ENCODE measurements at places on chromosomes 12 and 14. TPM values are rescaled to one million over a fixed set of nuclear protein-coding genes. Genes with fewer than 3 reads are reported as not detected.

- DNase-seq = no peak
These were observed 109.2 kb downstream of the ATXN7L3B start for GRCh38 chr12:74646831-74647230.

DNA sequence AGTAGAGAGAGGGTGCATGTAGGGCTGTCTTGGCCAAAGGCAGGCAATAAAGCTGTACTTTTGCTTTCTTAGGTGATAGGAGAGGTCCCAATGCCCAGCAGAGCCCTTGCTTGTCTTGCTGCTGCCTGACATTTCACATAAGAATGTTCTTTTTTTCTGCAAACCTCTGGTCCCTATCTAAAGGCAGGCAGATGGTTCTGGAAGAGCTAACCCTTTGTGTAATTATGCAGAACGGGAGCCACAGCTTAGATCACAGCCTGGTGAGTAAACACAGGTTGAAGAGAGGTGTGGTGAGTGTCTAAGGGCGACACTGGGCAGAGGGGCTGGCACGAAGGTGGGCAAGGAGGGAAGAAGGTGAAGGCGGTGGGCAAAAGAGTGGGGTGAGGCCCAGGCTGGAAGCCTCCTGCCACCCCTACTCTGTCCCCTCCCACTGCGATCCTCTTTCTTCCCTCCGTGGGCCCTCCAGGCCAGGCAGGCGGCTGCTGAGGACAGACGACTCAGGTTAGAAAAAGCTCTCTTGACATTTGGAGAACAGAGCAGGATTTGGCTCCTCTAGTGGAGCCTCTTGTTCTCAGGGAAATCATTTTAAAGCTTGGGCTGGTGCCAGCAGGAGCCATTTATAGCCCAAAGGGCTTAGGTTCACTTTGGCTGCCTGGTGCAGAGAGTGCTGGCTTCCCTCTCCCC is 42.8 kb downstream of the PRMT8 start:
- DNase-seq = no peak

The CACNA1C gene
- total RNA-seq = 3.8 TPM

DNA sequence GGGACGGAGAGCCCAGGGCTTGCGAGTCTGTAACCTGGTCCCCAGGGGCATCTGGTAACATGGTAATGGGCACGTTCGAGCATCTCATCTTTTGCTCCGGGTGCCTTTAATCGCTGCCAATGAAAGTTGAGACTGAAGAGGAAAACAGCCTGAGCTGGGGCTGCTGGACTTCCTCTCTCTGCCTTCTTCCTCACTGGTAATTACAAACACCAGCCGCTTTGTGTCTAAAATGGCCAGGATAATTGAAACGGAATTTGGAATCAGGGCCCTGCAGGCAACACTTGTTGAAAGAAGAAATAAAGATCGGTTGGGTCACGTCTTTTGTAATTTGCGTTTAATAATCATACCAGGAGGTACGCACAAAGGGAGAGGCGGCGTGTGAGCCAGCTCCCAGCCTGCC is 51.5 kb upstream of the GPATCH2L start:
- DNase-seq = no peak

The DTX1 gene
- 40.0 TPM for total RNA-seq
